Choroid plexus epithelial cell (primary cell): ENCODE measurements at places on chromosomes 7 and 10.

GRCh38 chr7:55255496-55256445, 109.4 kb upstream of the LANCL2 start:
- DNase-seq = peak; percentile 85

DNA sequence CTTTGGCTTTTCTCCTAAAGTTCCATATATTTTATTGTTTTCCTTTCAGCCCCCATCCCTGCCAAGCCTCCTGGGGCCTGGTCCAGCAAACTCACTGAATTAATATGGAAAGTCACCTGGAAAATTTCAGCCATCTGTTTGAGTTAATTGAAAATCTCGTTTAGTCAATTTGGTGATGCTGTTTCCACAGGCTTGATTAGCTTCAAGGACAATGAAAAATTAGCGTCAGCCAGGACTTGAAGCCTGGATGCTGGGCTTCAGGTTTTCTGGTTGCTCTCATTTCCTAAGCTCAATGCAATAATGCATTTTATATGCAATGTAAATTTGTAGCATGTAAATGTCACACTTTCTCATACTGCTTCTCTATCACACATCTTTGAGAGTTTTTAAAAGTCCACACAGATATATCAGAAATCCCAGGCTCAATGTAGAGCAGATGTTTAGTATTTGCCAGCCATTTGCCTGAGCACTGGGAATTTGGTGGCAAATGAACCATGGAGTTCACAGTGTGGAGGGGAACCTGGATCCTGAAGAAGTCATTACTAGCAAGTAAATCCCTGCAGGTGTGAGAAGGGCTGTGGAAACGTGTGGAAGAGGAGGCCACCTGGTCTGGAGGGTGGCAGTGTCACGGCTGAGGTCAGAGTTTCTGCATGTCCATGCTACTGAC, 228.5 kb downstream of the PAXIP1 start:
- DNase-seq = no peak

DNA sequence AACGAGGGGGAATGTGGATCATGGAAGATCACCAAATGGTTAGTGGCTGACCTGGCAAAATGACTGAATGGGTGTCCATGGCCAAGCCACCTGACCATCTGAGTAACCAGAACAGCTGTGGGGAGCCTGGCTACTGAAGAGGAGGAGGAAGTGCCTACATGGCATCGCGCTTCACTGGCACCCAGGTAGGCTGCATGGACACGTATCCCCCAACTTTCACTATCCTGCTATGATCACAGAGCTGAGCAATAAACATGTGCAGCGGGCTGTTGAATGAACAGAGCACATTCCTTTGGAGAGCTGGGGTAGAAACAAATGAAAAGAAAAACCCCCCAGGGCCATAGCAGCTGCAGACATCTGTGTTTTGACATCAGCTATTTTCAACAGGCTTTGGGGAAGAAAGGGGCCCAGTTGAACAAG, 6.5 kb downstream of the AKR1B1 start:
- DNase-seq = peak; percentile 34

- no peak for DNase-seq
Observed at GRCh38 chr7:148419856-148420832, 170.4 kb upstream of the C7orf33 start.

DNA sequence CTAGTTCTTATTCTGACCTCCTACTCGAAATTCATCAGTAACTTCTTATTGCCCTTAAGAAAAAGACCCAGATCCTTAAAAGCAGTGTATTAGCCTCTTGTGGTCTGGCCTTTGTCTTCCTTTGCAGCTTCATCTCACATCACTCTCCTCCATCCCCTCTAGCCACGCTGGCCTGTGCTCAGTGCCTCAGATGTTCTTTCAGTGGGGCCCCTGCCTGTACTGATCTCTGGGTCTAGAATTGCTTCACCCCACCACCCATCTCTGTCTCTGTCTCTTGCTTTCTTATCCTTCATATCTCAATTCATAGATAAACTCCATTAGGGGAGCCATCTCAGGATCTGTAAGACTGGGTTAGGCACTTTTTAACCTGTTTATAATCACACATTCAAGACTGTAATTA, 1178.5 kb upstream of the C7orf33 start:
- DNase-seq = peak; percentile 21

DNA sequence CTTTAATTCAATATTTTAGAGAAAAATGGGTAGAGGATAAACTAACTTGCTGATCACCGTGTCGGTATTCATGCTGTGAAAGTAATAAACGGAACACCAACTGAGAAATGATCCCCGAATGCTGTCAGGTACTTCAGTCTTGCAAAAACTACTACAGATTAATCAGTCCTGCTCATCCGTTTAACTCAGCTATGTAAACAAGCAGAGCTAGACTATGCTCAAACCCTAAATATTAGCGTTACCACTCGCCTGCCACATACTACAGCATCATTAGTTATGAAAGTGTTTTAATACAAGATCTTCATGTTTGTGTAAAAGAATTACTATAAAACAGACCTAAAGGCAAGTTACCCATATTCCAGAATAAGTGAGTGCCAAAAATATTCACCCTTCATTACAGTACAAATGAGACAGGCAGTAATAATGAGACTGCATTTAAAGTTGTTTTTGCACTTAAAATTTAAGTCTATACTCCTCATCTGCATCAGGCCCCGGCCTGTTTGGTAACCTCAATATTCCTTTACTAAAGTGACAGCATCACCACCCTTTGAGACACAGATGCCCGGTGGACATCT, 952 bp downstream of the DNMBP start:
- DNase-seq = peak; percentile 34

DNA sequence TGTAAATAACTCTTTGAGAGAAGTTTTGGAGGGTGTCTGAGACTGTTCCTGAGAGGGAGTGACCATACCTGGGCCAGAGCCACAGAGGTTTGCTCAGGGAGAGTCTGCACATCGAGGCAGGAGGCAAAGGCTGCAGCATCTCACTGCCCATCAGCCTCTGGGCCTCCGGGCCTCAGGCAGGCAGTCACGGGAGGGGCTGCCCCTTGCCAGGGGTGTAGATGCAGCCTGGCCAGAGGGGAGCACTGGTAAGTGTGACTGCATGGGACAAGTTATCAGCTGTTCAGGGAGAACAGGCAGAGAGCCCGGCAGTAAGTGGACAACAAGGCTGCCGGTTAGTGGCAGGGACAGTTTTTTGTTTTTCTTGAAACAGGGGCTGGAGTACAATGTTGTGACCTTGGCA, 55.9 kb downstream of the ZNF467 start:
- no peak for DNase-seq

GRCh38 chr10:120683454-120683853, 167.7 kb upstream of the WDR11 start:
- no peak for DNase-seq

DNA sequence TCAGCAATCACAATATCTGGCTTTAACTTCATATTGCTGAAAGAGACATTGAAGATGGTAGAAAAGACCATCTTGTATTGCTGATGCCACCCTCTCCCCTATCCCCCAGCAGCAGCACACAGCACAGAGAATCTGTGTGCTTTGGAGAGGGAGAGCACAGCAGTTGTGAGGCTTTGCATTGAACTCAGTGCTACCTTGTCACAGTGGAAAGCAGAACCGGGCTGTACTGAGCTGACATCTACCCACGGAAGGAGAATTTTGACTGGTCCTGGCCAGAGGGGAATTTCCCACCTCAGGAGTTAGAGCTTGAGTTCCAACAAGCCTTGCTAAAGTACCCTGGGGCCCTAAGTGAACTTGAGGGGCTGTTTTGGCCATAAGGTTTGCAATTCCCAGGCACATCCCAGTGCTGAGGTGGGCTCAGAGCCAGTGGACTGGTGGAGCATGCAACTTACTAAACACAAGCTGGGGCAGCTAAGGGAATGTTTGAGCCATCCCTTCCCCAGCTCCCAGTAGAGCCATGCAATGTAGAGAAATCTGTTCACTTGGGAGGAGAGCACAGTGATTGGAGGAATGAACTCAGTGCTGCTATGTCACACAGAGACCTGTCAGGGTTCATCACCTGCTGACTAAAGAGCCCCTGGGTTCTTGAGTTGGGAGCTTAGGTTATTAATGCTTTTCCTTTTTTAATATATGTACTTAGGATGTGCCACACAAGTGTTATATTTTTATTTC, 62.1 kb downstream of the OR13A1 start:
- no peak for DNase-seq

DNA sequence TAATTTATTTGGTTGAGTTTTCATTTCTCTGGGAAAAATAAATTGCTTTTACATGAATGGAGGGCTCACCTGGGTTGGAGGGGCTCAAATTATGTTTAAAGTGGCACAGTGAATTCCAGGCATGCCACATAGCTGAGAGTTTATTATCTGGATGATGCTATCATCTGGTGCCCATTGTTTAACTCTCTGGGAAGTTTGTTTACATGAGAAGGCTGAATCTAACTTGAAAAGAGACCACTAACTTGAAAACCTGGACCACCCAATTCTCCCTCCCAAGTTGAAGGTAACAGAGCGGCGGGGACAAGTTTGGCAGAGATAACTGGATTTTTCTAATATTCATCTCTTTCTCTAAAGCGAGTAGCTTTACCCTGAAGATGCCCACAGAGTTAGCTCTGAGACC, 321.5 kb upstream of the GHITM start:
- DNase-seq = no peak

DNA sequence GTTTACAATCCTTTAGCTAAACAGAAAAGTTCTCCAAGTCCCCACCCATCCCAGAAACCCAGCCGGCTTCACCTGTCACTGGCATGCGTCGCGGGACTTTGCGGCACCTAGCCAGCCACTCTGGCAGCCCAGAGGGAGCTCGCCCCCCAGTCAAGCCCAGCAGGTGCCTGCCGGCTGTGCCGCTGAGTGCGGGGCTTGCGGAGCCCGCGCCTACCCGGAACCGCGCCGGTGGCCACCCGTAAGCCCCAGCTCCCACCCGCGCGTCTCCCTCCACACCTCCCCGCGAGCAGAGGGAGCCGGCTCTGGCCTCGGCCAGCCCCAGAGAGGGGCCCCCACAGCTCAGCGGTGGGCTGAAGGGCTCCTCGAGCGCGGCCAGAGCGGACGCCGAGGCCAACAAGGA, 446.1 kb downstream of the GRM8 start:
- DNase-seq = no peak

DNA sequence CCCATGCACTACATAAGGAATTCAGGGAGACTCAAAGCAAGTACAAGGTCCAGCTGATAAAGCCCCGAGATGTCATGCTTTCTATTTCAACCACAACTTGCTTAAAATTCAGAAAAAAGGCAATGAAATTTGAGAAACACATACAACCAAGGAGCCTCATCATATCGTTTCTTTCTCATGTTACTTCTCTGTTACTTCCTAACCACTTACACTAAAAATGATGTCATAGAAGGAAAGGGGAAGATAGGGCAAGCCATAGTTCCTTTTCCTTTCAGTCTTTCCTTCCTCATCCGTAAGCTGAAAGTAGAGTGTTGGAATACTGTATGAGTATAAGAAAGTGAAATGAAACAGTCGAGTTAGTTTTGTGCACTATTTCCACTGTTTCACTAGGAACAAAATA, 27.9 kb upstream of the CDK14 start:
- DNase-seq = peak; percentile 50

DNA sequence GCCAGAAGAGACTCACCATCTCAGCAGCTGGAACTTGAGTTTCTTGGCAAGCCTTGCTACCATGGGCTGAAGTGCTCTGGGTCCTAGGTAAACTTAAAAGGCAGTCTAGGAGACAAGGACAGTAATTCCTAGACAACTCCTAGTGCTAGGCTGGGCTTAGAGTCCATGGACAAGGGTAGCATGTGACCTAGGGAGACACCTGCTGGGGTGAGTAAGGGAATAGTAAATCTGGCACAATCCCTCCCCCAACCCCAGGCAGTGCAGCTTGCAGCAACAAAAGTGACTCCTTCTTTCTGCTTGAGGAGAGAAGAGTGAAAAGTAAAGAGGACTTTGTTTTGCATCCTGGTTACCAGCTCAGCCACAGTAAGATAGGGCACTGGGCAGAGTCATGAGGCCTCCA, 316.5 kb upstream of the IMMP2L start:
- no peak for DNase-seq

DNA sequence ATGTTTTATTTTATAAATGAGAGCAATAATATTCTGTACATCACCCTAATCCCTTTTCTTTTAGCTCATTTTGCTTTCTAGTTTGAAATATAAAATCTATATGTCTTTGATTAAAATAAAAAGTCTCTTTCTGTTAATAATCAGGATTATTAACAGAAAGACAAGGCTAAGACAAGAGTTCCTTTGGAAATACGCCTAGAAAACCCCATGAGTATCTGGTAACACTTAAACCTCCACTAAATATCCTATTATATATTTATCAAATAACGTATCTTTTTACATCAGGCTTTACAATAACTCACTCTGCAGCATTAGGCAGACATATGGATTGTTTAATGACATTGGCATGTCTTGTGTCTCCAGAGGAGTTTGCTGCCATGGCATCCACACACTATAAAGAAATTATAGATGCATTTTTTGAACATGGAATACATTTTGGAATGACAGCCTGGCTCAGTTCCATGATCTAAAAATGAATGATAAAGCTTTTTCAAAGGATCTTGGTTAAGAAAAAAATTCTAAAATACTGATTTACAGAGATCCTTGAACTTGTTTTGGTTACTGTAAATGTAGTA, 98.7 kb downstream of the TMEM26 start:
- DNase-seq = no peak

DNA sequence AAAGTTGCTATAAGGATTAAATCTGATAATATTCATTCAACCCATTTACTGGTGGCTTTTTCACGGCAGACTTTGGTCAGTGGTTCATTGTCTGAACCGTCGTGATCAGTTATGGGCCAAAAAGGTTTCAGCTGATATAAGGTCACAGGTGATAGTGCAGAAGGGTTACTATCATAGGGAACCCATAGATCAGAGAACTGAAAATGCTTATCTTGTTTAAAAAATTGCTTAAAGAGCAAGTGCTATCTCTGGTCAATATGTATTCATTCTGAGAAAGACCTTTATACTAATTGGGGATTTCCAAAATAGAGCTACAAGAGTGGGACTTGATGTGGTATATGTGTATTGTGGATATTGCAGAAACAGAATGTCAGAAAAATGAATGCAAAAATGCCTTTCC, 147.8 kb upstream of the SEMA3E start:
- no peak for DNase-seq

- DNase-seq = no peak
Observed at GRCh38 chr7:86209036-86209435, 434.7 kb upstream of the GRM3 start.

DNA sequence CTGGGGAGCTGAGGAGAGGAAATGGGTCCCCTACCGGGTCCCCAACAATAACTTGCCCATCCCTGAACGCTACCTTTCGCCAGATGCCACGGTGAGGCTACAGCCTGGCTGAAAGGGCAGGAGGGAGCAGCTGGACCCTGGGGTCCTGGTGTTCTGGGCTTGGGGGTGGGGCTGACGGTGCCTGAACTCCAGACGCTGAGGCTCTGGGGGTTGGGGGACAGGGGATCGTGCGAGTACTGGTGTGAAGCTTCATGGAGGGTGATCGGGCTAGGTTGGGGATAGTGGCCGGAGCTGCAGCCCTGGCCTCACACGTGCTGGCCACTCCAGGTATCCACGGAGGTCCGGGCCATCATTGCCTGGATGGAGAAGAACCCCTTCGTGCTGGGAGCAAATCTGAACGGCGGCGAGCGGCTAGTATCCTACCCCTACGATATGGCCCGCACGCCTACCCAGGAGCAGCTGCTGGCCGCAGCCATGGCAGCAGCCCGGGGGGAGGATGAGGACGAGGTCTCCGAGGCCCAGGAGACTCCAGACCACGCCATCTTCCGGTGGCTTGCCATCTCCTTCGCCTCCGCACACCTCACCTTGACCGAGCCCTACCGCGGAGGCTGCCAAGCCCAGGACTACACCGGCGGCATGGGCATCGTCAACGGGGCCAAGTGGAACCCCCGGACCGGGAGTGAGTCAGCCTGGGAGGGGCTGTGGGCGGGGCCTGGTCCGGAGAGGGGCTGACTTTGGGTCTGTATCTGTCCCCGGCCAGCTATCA, 8.3 kb downstream of the AEBP1 start:
- no peak for DNase-seq
